A375 (cell line): ENCODE measurements at places on chromosomes 11 and 22. TPM values are rescaled to one million over a fixed set of nuclear protein-coding genes. Genes with fewer than 3 reads are reported as not detected.

PGA4 gene
- total RNA-seq: not detected in 2 replicates

SLC35F2 gene
- 30.0 and 31.0 TPM in 2 replicates for total RNA-seq

SCGB1D4 gene
- not detected in 2 replicates for total RNA-seq

SCN2B gene
- not detected in 2 replicates for total RNA-seq

MMP13 gene
- total RNA-seq: 0.24 and 0.26 TPM in 2 replicates

PAMR1 gene
- total RNA-seq: not detected in 2 replicates

GRIK4 gene
- total RNA-seq: not detected in 2 replicates

B4GALNT4 gene
- total RNA-seq: 42.6 and 50.4 TPM in 2 replicates

CARD10 gene
- total RNA-seq: 35.8 and 36.7 TPM in 2 replicates

LAYN gene
- total RNA-seq: not detected in 2 replicates

DDIAS gene
- total RNA-seq: 5.3 and 6.0 TPM in 2 replicates

SEC14L3 gene
- total RNA-seq: not detected in 2 replicates
